ENCODE measurements at places on chromosomes 2 and 18.
A peak's percentile ranks its signal among the peaks of the same experiment; 100 is the strongest.

GRCh38 chr18:13500869-13501542 lies 225.4 kb downstream of the FAM210A start:
- peak; percentile 61 for DNase-seq

DNA sequence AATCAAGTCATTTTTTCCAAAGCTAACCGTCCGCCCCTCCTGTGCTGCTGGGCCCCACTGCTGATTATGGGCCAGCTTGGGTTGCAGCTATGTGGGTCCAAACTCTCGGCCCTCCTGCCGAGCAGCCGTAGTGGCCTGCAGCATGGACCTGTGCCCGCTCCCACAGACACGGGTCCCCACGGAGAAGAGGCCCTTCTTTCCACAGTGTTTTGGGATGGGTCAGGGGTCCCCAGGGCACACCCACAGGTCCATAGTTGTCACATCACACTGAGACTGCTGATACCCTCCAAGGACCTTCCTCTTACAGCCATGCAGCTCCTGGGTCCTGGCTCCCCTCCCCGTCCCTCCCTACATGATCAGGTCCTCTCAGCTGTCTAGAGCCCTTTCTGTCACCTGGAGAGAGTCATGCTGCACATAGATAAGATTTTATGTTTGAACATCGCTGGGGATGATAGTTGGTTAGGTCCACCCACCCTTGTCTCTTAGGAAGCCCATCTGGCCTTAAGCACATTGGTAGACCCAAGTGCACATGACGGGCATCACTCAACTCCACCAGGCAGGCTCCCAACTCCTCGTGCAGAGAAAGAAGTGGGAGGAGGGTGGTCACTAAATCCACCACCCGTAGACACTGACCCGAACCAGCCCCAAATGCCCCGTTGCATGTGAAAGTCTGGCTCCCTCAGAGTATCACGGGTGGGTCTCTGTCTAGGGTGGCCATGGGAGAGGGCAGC lies 17.5 kb downstream of the GPR55 start:
- DNase-seq: no peak

DNA sequence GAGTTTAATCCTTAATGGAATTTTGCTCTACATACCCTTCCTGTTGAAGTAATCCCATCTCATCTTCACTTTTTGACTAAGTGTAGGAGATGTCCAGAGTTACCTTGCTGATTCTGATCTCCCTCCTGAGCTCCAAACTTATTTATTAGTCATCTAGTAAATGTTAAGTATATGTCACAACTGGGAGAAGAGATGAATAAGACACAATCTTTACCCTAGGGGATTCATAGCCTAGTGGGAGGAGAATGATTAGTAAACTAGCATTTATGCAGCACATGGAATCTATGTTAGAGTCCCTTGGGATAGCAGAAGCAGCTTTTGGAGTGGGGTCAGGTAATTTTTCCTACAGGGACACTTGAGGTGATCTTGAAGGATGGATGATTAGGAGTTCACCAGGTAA lies 20.7 kb downstream of the ACVR2A start:
- peak; percentile 2 for DNase-seq

- no peak for DNase-seq
Measured at GRCh38 chr2:129302106-129302505, 677.4 kb upstream of the RAB6C start.

DNA sequence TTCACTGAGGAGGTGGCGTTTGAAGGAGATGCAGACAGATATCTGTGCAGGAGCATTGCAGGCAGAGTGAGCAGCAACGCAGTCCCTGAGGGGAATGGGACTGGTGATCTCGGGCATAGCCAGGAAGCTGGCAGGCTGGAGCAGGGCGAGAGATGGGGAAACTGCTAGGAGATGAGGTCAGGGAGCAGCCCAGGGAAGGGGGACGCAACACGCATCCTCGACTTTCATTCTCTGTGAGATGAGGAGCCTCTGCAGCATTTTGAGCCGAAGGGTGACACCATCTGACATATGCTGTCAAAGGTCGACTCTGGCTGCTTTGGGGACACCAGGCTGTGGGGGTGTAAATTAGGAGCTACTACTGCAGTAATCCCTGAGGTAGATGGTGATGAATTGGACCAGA lies 4.3 kb upstream of the CHRNA1 start:
- no peak for DNase-seq

DNA sequence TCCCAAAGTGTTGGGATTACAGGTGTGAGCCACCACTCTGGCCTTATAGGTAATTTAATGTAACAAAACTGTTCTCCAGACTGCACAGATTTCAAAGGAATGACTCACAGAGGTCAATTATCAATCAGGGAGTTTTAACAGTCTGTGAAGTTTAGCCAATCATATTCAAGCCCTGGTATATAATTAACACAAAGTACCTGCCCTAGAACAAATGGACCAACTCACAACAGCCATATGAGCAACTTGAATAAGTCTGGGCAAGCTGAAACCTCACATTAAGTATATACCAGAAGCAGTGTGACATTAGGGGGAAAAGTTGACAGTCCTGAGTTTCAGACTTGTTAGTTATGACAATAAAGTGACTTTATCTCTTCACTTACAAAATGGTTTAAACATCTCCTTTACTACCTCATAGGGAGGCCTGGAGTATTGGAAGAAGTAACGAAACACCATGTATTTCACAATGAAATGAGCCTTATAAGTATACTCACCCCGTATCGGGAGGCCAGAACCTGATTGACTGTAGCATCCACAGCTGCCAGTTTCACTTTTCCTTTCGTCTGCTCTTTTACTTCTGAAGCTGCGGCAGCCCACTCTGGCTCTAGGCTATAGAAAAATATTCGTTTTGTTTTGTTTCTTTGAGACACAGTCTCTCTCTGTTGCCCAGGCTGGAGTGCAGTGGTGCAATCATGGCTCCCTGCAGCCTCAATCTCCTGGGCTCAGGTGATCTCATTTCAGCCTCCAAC lies 22.2 kb downstream of the PDIA6 start:
- DNase-seq: no peak

- DNase-seq: no peak
Measured at GRCh38 chr2:165827921-165828276, 33.9 kb upstream of the GALNT3 start.

DNA sequence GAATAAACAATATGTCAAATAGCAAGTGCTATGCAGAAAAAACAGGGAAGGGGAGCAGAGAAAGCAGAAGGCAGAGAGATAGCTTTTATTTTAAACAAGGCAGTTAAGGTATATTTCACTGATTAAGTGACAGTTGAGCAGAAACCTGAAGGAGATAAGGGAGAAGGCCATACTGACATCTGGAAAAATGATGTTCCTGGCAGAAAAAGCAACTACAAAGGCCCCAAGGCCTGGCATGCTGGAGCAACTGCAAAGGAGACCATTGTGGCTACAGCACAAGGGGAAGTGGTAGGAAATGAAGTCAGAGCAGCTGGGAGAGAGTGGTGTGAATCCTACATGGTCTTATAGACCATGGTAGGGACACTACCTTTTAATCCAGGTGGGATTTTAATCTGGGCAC lies 8.9 kb upstream of the PCBP1 start:
- no peak for DNase-seq

DNA sequence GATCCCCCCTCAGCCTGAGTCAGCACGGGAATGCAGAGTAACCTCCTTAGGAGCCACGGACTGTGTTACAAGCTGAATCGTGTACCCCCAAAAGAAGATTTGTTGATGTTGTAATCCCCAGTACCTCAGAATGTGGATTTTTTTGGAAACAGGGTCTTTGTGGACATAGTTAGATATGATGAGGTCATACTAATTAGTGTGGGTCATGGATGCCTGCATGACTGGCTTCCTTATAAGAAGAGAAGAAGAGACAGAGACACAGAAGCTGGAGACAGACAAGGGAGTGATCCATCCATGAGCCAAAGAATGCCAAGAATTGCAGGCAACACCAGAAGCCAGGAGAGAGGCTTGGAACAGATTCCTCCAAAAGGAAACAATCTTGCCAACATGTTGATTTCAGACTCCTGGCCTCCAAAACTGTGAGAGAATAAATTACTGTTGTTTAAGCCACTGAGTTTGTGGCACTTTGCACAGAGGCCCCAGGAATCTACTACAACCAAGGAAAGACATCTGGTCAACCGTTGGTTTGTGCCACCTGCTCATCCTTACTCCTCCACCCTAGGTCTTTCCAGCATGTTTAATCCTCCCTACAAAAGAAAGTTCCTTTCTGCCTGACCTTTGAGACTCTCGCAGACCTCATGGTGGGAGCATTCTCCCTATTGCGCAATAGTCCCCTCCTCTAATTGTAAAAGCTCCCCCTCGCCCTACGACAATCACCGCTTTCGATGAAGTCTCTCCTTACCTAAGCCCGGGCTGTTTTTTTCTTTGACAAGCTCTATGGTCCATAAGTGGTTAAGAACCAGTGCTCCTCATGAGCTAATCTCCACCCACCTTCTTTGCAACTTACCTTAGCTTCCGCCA lies 91.6 kb downstream of the DNER start:
- no peak for DNase-seq

DNA sequence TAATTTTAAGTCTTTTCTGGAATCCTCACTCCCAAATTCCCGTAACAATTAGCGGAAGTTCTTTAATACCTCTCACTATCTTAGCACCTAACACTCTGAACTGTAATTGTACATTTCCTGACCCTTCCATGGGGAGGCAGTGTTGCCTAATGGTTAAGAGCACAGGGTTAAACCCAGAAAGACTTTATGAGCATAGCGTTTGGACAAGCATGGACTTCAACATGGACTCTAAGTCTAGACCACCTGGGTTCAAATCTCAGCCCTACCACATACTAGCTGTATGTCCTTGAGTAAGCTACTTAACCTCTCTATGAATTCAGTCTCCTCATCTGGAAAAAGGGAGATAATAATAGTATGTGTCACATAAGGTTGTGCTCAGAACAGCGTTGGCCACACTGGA lies 13.0 kb downstream of the ANTXR1 start:
- peak; percentile 28 for DNase-seq

DNA sequence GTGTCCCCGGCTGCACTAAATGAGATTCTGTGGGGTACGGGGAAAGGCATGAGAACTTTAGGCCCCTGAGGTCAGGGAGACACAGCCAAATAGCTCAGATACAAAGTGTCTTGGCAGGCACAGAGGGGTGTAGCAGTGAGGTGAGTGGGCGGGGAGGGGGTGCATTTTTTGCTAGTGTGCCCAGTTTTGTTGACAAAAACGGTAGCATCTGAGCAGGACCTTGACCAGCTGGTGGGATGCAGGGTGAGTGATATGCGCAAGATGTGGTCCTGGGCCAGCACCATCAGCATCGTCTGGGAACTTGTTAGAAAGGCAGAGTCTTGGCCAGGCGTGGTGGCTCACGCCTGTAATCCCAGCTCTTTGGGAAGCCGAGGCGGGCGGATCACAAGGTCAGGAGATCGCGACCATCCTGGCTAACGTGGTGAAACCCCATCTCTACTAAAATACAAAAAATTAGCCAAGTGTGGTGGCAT lies 127.3 kb upstream of the LGALSL start:
- no peak for DNase-seq

DNA sequence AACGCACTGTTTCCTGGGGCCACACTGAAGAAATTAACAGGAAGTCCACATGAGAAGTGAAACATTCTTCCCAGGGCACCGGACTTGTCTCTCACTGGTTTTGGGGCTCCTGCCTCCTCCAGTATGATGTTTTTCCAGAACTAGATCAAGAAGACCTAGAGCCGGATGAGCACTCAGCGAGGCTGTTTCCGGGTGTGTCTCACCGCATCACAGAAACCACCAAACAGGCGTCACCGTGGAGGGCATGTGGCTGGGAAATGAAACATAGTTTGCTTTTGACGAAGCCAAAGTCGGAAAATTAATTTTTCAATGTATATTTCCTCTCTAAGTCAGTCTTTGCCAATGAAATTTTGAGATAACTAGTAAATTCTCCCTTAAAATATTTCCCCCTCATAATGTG lies 314.0 kb upstream of the SALL3 start:
- DNase-seq: no peak

DNA sequence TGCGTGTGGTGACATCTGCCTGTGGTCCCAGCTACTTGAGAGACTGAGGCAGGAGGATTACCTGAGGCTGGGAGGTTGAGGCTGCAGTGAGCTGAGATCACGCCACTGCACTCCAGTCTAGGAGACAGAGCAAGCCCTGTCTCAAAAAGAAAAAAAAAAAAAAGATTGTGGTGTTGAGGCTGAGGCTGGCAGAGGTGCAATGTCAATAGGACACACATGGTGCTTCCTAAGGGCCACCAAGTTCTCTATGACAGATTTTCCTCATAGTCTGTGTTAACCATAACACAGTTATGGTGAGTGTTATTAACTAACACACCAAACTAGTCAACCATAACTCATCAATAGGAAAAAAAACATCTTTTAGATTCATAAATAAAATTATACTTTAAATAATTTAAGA lies 494.4 kb downstream of the TMX3 start:
- no peak for DNase-seq

DNA sequence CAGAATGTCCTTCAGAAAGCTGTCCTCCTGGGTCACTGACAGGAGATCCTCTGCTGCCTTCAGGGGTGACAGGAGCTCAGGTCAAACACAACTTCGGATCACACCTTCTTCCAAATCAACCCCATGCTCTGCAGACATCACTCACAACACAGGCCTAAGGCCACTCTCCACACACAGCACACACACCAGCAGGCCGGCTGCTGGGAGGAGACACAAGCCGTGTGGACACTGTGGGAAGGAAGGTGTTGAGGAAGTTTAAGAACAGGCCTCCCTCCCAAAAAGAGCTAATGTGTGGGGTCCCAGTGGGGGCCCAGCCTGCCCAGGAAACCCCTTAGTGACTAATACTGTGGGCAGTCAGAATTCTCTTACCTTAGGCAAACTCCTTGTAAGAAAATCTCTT lies 290.3 kb upstream of the ID2 start:
- no peak for DNase-seq

DNA sequence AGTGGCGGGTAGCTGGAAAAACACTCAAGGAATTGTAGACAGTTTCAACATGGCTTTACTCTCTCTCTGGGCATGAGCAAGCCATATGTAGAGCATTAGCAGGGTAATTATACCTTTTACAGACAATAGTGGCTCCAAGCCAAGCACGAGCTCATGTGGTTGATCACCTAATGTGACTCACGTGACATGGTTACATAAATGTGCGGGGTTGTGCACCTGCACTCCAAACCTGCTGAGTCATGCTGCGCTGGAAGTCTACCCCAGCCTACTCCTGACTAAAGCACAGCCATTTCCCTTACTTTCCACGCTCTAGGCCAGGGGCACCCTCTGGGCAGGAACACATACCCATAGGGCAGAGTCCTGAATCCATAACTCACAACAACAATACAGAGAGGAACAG lies 232.8 kb downstream of the MBD5 start:
- DNase-seq: peak; percentile 23

DNA sequence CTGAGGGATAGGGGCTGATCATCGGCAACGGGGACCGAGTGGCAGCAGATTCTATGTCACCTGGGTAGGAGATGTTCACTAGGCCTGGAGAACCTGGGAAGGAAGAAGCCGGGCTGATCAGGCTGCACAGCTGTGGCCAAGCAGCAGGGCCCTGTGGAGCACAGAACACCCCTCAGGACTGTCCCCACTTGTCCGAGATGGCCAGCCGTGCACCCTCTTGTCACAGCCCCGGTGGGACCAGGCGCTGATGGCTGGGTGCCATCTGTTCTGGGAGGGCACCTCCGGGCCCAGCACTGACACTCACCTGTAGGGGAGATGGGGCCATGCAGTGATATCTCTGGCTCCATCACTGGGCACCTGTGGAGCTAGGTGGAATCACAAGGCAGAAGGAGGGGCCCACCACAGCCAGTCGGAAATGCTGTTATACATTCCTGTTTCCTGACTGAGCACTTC lies 217.9 kb upstream of the RAB6C start:
- DNase-seq: no peak
